Tongue (tissue), 3 donors: ENCODE measurements at places on chromosomes 2 and 18.

DNA sequence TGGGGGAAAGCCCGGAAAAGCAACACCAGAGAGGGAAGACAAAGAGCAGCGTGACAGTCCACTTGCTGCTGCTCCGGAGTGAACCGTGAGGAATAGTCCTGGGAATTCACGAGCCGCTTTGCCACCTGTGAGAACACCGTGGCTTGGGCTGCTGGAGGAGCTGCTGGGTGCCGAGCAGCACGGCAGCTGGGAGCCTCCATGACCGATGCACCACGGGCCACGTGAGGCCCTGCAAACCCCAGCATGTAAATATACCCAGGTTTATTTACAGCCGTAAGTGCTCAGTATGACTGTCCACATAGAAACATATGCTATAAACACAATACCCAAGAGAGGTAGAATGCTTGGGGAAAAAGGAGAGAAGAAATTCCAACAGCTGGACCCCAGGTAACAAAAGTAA lies 65.1 kb downstream of the SMIM21 start:
- DNase-seq = no peak

DNA sequence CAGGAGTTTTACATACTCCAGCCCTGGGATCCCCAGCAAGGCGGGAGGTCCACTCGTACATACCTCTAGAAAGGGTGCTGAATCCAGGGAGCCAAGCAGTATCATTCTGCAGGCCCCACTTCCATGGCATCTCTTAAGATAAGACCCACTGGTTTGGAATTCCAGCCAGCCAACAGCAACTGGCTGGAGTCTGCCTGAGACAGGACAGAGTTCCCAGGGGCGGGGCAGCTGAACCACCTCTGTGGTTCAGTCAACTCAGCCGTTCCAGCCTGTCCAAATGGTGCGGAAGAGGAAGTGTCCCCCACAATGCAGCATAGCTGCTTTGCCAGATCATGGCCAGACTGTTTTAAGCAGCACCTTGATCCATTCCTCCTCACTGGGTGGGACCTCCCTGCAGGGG lies 33.2 kb downstream of the ZNF892 start:
- no peak for DNase-seq

DNA sequence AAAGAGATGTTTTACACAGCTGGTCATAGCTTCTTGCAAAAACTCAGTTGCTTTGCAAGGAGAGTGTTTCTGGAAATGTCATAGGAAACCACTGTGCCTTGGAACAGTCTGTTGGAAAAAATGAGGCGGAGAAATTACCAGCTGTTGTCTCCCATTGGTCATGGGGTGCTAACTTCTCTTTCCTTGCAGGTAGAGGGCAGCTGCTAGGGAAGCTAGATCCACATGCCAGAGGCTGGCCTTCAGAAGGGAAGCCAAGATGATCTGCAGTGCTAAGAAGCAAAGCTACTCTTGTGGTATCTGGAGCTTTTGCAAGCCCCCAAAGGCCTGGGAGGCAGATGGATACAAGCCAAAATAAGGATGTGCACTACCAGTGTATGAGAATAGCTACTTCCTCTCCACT lies 34.8 kb upstream of the LAMA1 start:
- peak; percentile 88 for DNase-seq

- DNase-seq = peak; percentile 53
These were observed 46.0 kb downstream of the CYP27C1 start for GRCh38 chr2:127174136-127174535.

GRCh38 chr2:219254590-219255201 lies 978 bp upstream of the TUBA4A start:
- DNase-seq = no peak
